HT-29 (cell line): ENCODE measurements at places on chromosomes 1 and 21. TPM values are rescaled to one million over a fixed set of nuclear protein-coding genes. Genes with fewer than 3 reads are reported as not detected.

GRCh38 chr1:168468042-168468809 lies 75.6 kb downstream of the XCL2 start:
- no peak for DNase-seq

DNA sequence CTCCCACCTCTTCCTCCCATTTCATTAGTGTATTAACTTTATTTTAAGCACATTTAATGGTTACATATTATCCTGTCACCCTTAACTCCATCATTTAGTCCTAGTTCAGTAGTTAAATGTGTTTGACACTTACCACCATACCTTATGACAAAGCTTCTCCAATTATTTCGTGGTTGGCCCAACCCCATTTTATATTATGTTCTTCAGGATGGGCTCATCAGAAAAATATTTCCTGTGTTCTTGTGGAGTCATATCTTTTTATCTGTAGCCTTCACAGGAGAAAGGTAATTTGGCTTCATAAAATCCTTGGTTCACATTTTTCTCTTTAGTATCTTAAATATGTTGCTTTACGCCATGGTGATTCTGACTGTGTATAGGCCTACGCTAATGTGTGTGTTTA lies 142.3 kb upstream of the COL6A1 start:
- DNase-seq, result no peak

Gene GART
- 57.6 and 59.4 TPM in 2 replicates for total RNA-seq

- no peak for DNase-seq
These were observed 483.4 kb downstream of the PLPP3 start for GRCh38 chr1:56095696-56096665.

Gene SH2D1B
- total RNA-seq, result not detected in 2 replicates

DNA sequence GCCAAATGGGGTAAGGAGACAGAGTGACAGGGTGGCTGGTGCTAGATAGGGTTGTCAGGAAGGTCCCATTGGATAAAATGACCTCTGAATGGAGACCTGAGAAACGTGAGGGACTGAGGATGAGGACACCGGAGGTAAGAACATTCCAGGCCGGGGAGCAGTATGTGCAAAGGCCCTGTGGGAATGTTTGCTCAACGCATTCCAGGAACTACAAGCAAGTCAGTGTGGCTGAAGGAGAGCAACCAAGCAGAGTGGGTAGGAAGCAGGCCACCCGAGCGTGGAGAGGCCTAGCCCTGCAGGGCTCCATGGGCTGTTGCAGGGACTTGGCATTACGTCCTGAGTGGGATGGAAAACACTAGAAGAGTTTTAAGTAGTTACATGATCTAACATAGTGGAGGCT lies 185.6 kb downstream of the ZBTB18 start:
- no peak for DNase-seq

GRCh38 chr1:220956501-220957232 lies 77.4 kb downstream of the HLX start:
- DNase-seq, result no peak
